ENCODE measurements at places on chromosomes 7 and 10. TPM values are rescaled to one million over a fixed set of nuclear protein-coding genes. Genes with fewer than 3 reads are reported as not detected.

DNA sequence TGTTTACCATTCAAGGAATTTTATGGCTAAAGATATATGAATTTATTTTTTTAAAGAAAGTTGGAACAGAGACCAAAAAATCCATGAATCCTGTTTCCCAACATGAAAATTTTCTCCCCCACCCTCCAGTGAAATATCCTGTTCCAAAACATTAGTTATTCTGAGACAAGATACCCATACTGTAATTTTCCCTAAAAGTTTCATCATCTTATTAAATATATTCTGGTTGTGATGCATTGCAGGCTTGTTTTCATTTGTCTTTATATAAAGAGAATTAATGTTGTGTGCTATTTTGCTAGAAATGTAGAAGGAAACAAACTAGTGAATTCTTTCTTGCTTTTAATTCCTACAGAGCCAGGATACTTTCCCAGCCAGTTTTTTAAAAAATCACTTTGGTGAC is 106.6 kb downstream of the EXOC4 start:
- no peak for DNase-seq

- no peak for DNase-seq
These were observed 146.6 kb downstream of the SH3PXD2A start for GRCh38 chr10:103708627-103709288.

HOXA5 gene
- total RNA-seq, result 19.1 TPM

KCNIP2 gene
- total RNA-seq, result 0.29 TPM

ARHGEF5 gene
- total RNA-seq, result 22.6 TPM

PRPS1L1 gene
- not detected for total RNA-seq

All from kidney epithelial cell (primary cell).